ENCODE measurements at places on chromosomes 3 and 15.

DNA sequence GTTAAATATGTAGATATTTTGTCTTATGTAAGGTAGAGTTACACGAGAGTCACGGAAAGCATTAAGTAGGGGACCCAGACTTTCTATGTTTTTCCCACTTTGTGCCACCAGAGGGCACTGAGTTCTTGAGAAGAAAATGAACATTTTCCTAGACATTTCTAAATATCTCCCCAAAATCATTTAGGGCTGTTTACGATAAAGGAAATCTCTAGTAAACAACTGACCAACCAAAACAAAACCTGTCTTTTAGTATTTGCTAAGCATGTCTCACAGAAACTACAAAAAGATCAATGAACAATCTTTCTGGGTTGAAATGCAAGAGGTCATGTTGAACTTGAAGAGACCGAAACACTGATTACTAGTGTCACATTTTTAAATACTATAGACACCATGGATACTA lies 16.1 kb downstream of the POU1F1 start:
- H3K4me1 ChIP-seq, result no peaks in the 10 kb centered on the region
- H3K27me3 ChIP-seq, result peaks cover 1% of the 10 kb centered on the region
- H3K27ac ChIP-seq, result no peak overlapping the region
- DNase-seq, result peak; percentile 14

DNA sequence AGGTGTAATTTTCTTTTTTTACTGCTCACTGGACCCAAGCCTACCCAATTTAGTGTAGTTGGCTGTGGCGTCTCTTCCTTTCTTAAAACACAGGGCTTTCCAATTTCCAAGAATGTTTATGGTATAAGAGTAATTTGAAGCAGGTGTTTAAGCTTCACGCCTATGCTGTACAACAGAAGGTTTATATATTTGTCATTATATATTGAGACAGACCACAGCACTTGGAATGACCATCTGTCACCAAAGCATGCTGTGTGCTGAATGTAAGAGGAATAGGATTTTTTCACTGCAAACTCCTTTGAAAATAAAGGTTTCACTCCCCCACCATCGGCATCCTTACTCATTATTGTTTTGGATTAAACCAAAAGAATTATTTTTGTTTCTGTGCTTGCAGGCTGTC lies 325.7 kb downstream of the OTOL1 start:
- no peaks in the 10 kb centered on the region for H3K4me1 ChIP-seq
- H3K27me3 ChIP-seq, result no peaks in the 10 kb centered on the region
- no peak overlapping the region for H3K27ac ChIP-seq

GRCh38 chr3:16186086-16186485 lies 11.6 kb downstream of the GALNT15 start:
- peaks cover 7% of the 10 kb centered on the region for H3K27me3 ChIP-seq
- H3K27ac ChIP-seq, result no peak overlapping the region
- peaks cover 9% of the 10 kb centered on the region for H3K4me1 ChIP-seq
- H3K4me3 ChIP-seq, result peak overlapping the region; percentile 46
- H3K36me3 ChIP-seq, result no peaks in the 10 kb centered on the region

DNA sequence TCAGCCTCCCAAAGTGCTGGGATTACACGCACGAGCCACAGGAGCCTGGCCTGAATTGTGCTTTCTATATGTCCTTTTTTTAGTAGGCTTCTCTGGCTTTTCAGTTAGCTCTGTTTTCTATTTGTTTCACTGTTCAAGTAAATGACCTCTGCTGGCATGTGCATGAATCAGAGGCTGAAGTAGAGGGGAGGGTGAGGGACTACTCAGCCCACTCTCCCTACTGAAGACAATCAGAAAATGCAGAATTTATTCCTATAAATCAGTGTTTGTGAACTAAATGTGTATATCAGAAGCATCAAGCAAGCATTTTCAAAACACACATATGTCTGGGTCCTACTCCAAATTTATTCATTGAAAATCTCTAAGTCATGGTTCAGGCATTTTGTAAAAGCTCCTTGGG lies 45.0 kb downstream of the ZMAT3 start:
- H3K4me1 ChIP-seq, result no peaks in the 10 kb centered on the region
- H3K27ac ChIP-seq, result no peak overlapping the region
- no peaks in the 10 kb centered on the region for H3K27me3 ChIP-seq
- DNase-seq, result no peak
- H3K36me3 ChIP-seq, result peaks cover 9% of the 10 kb centered on the region

GRCh38 chr3:122562923-122563716 lies 980 bp downstream of the PARP9 start:
- DNase-seq, result no peak
- H3K4me3 ChIP-seq, result peak overlapping the region; percentile 98
- H3K4me1 ChIP-seq, result peaks cover 86% of the 10 kb centered on the region

DNA sequence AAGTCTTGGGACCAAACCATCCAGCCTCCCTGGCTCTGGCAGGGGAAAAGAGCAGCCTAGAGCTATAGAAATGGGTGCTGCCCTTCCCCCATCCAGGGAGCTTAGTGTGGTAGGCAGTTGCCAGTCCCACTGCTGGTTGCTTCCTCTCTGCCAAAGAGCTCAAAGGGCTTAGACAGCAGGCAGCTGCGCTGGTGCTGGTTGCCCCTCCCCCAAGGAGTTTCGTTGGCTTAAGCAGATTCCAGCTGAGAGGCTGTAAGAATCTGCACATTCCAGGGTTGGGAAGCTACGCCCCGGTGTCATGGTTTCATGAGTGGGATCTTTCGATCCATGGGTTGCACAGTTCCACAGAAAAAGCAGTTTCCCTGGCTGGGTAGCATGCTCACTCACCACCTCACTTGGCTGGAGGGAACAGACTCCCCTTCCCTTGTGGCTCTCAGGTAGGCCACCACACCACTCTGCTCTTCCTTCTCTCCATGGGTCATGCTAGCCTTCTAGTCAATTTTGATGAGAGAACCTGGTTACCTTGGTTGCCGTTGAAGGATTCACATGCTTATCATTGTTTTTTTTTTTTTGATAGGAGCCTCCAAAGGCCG lies 195.1 kb downstream of the EPHA6 start:
- DNase-seq, result no peak
- H3K4me1 ChIP-seq, result no peaks in the 10 kb centered on the region
- no peak overlapping the region for H3K4me3 ChIP-seq
- no peaks in the 10 kb centered on the region for H3K36me3 ChIP-seq
- no peak overlapping the region for H3K27ac ChIP-seq
- no peaks in the 10 kb centered on the region for H3K27me3 ChIP-seq

DNA sequence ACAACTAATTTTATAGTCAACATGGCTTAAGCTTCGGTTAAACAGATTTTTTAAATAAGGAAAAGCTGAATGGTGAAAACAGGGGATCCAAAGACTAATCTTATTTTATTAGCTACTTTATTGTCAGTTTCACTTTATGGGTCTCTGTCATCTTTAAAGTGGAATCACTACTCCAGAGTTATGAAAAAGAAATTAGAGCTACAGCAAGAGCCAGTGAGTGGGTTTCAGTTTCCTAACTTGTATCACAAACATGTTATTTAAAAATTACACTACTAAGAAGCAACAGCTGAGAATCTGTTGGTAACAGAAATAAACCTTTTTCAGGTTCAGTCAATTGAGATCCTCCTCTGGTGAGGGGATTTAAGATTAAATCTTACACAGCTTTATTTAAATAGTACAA lies 10.0 kb downstream of the PHC3 start:
- no peak for DNase-seq
- no peak overlapping the region for H3K4me3 ChIP-seq
- H3K27me3 ChIP-seq, result no peaks in the 10 kb centered on the region
- peak overlapping the region; percentile 57 for H3K27ac ChIP-seq
- peaks cover 44% of the 10 kb centered on the region for H3K4me1 ChIP-seq

DNA sequence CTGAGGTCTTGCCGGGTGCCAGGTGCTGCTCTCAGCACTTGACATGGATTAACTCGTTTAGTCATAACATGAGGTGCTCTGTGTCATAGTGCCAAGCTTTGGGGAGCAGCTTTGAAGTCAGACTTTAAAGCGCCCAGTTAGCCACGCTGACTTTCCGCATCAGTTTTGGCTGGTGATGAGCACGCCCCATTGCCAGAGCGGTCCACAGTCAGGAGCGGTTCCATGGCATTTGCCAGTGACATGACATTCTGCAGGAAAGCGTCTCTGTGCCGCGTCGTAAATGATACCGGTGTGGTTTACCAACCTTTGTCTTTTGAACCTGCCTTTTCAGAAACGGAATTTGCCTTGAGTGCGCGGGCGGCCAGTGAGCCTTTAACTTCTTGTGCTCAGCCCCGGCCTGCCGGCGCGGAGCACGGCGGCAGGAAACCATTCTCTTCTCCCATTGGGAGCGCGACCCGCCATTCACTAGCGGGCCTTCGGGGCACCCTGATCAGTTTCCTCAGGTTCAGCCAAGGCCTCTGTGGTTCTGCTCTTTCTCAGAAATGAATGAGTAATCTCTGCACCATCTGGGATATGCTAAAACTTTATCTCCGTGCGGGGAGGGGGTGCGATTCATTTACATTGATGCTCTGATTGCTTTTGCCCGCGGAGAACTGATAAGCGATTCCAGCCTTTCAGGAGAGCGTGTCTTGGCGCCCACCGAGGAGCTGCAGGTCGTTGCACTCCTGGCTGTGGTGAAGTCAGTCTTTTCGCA lies 1.7 kb upstream of the SLC2A2 start:
- peaks cover 4% of the 10 kb centered on the region for H3K4me1 ChIP-seq
- H3K27me3 ChIP-seq, result peaks cover 10% of the 10 kb centered on the region
- no peak overlapping the region for H3K27ac ChIP-seq
- no peak overlapping the region for H3K4me3 ChIP-seq

DNA sequence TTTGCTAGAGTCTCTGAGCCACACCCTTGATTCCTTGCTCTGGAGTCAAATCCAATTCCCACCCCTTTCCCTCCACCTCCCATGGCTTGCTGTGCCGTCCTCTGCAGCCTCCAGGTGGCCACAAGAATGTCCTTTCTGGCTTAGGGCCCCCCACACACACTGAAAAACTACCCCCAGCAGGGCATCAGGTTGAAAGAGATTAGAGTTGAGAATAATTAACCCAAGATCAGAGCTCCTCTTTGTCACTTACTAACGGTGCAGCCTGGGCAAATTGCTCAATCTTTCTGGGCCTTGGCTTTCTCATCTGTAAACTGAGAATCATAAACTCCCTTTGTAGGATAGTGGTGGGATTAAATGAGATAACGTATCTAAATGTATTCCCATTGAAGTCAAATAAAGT lies 78.5 kb downstream of the MRPL46 start:
- H3K27ac ChIP-seq, result no peak overlapping the region
- DNase-seq, result no peak
- no peaks in the 10 kb centered on the region for H3K36me3 ChIP-seq
- no peak overlapping the region for H3K4me3 ChIP-seq
- peaks cover 4% of the 10 kb centered on the region for H3K27me3 ChIP-seq

DNA sequence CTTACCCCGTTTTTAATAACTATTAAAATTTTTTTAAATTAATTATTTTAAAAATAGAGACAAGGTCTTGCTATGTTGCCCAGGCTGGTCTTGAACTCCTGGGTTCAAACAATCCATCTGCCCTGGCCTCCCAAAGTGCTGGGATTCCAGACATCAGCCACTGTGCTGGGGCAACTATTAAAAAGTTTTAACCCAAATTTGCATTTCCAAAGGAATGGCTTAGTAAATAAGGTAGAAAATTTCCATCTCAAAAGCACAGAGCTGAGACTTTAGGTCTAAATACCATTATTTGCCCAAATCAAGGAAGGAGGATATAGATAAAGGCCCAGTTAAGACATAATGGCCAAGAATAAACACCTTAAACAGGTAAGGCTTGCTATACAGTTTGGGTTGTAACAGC lies 56.4 kb downstream of the MINDY4B start:
- no peak for DNase-seq
- H3K4me1 ChIP-seq, result no peaks in the 10 kb centered on the region
- peaks cover 4% of the 10 kb centered on the region for H3K27me3 ChIP-seq
- no peak overlapping the region for H3K27ac ChIP-seq

DNA sequence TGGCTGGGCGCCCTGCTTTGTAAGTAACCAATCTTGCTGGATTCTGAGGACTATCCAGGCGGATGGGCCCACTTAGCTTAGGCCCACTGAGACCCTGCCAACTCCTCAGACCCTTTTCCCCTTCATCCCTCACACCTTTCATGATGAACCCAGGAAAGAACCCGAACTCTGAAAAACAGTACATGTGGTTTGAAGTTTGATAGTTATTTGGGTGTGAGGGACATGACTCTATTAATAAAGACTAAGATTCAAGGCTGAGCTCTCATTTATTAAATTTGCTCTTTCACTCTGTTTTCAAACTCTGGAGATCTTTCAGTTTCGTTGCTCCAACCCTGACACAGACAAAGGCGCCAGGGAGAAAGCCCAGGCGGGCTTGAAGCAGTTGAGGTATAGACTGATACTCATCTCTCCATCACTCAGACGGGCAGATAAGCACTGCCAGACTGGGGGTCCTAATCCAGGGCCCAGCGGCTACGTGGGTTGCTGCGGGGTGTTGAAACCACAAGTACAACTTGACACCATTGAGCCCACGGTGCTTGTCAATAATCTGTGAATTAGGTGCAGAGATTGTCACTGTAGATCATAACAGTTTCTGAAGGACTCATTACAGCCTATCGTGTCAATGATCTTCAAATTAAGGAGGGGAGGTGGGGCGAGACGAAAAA lies 7.2 kb upstream of the SOX2 start:
- H3K27me3 ChIP-seq, result peaks cover 30% of the 10 kb centered on the region
- H3K4me3 ChIP-seq, result no peak overlapping the region
- peaks cover 16% of the 10 kb centered on the region for H3K4me1 ChIP-seq
- DNase-seq, result no peak
- no peak overlapping the region for H3K27ac ChIP-seq

DNA sequence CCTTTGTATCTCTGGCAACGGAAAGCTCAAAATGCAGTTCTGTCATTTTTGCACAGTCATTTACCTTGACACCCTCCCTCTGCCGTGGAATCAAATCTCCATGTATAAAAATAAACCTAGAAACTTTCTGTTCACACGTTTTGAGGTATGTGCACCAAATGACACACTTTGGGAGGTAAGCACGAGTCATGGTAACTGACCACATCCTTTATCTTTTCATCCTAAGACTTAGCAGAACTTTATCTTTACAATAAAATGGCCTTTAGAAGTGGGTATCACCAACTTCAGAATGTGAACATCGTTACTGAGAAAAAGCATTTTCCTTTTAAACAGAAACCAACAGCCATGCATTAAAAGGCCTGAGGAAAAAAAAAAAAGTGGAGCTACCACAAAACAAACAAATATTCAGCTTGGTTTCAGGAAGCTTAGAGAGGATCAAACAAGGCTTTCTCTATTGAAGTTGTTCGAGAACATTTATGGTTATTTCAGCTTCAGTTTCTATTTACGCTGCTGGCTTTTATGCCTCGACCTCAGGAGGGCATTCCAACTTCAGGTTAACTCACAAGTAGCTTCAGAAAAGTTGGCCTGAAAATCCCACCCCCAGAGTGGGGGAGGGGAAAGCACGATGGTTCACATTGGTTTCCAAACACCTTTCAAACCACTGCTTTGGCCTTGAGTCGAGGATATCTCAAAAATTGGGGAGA lies 171.1 kb upstream of the ICE2 start:
- DNase-seq, result peak; percentile 68
- peak overlapping the region; percentile 79 for H3K27ac ChIP-seq
- peaks cover 49% of the 10 kb centered on the region for H3K4me1 ChIP-seq
- H3K27me3 ChIP-seq, result no peaks in the 10 kb centered on the region
- H3K36me3 ChIP-seq, result no peaks in the 10 kb centered on the region
